GM23338 (cell line): ENCODE measurements at places on chromosomes 3 and 15. TPM values are rescaled to one million over a fixed set of nuclear protein-coding genes. Genes with fewer than 3 reads are reported as not detected.

DNA sequence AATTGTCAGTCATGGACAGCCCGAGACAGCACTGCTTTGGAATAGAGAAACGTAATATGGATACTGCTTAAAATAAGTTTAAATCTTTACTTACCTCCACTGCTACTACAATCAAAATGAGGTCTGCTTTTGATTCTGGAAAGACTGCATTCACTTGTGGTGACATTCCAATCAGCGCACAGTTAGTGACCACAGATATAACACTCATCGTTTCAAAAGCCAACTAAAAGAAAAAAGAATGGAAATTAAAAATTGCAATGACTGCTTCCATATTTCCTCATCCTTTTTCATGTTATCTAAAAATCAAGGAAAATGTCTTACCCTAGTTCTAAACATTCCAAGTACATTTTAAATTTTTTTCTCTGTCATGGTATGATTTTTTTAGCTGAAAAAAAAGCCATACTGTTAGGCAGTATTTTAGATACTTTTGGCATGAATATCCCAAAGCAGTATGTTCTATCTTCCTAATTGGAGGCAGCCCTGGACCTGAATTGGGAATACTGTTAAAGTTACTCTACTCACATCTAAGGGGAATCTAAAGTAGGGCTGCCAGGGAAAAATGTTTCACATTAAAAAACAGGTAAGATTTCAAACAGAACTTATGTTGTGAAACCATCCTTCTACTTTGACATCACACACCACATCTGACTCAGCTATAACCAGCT is 72.1 kb downstream of the ANO10 start:
- H3K4me3 ChIP-seq = no peak overlapping the region
- H3K4me1 ChIP-seq = no peaks in the 10 kb centered on the region
- no peaks in the 10 kb centered on the region for H3K27me3 ChIP-seq

- DNase-seq = no peak
- no peaks in the 10 kb centered on the region for H3K36me3 ChIP-seq
- no peak overlapping the region for H3K27ac ChIP-seq
- no peaks in the 10 kb centered on the region for H3K27me3 ChIP-seq
Observed at GRCh38 chr3:73523661-73524060, 101.1 kb downstream of the PDZRN3 start.

INSYN1 gene
- 0.10 and 0.18 TPM in 2 replicates for polyA plus RNA-seq

CD200R1 gene
- polyA plus RNA-seq = 0.18 and 0.35 TPM in 2 replicates
